ENCODE measurements at places on chromosomes 7 and 10.

DNA sequence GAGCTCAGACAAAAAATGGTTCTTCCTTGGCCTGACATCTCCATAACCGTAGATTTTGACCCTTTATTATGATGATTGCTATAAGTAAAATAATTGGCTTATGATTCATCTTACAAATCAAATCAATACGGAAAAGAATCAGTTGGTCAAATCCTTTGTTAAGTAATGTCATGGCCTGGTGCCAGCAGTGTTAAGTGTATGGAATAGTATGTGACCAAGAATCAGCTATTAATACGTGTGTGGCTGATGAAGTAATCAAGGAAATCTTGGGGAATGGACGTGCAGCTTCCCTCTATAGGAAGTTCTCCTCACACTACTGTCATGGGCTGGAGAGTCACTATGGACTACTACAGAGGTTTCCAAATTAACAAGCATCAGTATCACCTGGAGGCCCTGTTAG is 230.6 kb downstream of the TWIST1 start:
- no peak for DNase-seq

DNA sequence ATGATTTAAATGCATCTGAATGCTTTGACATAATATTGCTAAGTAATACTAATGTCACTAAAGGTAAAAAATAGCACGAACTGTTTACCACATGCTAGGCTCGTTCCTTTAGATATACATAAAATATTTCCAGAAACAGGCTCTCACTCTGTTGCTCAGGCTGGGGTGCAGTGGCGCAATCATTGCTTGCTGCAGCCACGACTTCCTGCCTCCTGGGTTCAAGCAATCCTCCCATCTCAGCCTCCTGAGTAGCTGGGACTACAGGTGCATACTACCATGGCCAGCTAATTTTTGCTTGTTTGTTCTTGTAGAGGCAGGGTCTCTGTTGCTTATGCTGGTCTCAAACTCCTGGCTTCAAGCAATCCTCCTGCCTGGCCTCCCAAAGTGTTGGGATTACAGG is 183.3 kb downstream of the SGMS1 start:
- DNase-seq: no peak

DNA sequence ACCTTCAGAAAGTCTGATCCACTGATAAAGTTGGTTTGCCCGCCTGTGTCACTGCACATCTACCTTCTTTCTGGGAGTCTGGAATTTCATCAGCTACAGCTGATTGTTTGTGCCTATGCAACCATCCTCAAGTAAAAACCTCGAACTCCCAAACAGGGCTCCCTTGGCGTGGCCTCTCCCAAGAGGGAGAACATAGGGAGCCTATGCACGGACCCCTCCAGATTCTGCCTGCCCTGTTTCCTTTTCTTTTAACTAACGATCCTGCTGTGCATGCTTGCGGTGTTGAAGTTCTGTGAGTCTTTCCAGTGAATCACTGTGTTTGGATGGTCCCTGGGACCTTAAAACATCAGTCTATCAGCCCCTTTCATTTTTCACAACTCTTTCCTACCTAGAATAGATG is 226.9 kb upstream of the SEMA3D start:
- no peak for DNase-seq

DNA sequence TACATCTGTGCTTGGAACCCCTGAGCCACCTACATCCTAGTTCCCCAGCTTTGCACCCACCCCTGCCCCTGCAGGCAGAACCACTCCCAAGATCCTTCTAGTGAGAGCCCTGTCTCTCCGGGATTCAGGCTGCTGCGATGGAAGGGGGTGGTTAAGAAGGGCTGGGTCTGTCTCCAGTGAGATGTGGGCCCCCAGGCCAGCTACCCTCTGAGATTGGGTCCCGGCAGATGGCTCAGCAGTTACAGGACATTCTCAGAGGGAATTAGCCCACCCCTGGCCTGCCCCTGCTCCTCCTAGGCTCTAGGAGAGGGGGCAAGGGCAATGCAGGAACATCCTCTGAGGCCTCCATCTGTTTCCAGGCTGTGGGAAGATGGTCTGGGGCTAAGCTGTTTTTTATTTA is 27.7 kb downstream of the SLC29A3 start:
- DNase-seq: no peak

- no peak for DNase-seq
Measured at GRCh38 chr7:125845686-125846085, 916.1 kb upstream of the POT1 start.

GRCh38 chr10:3468919-3469638 is 296.5 kb upstream of the PITRM1 start:
- no peak for DNase-seq

DNA sequence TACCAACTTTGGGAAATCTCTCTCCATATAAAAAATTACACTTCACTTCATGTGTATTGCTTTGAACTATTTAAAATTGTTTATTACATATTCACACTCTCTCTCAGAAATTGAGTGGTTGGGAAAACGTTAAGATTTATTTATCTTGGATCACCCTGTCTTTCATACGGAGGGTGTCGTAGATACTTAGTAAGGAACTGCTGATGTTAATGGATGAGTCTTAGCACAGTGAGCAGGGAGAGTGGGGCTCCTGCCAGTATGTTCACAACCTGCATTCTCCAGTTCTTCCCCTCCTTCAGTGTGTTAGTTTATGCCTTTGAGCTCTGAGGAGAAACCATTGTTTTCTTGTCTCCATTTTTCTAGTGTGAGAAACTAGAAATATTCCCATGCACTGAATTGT is 67.1 kb downstream of the CDK14 start:
- DNase-seq: no peak

Measured in T-helper 2 cell (primary cell).